ENCODE measurements at places on chromosomes 6 and 20.

GRCh38 chr20:59033616-59034165, 1.6 kb upstream of the ATP5F1E start:
- no peak for DNase-seq

- DNase-seq: no peak
These were observed 196.9 kb downstream of the AKAP7 start for GRCh38 chr6:131331873-131332781.

- DNase-seq: no peak
These were observed 21.1 kb downstream of the TAF4 start for GRCh38 chr20:62044631-62045030.

DNA sequence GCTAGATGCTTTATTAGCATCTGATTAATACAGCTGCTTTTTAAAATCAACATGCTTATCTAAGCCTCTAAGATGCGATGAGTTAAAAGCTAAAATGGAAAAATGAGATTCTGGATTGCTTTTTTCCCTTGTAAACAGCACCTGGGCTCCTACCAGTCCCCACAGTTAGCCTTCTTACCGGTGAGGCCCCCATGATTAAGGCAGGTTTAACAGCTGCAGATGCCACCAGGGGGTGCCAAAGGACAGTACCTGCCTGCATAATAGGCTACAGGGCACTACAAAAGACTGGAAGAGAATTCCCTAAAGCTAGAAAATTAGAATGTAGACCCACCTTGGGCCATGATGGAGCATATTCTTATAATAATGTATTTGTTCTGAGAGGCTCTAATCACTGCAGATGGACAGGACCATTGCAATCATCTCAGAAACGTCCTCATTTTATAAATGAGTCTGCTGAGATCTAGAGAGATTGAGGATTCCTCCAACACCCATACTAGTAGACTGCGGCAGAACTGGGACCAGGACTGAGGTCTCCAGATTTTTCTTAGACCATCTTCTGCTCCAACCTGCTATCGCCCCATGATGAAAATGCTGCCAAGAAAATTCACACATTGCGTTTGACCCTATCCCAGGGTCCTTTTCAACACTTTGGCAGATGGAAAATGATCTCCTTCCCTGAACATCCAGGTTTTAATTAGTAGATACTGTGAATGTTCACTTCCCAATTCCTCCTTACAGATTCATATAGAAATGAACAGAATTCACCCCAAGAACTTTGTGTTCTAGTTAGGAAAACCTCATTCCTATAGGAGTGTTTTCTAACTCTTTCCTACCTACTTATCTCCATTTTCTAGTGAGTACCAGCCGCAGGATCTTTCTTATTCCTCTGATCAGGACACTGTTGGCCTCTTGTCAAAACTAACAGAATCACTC, 148.8 kb downstream of the RPS12 start:
- no peak for DNase-seq

- no peak for DNase-seq
These were observed 19.7 kb downstream of the NCOA7 start for GRCh38 chr6:125810445-125810844.

DNA sequence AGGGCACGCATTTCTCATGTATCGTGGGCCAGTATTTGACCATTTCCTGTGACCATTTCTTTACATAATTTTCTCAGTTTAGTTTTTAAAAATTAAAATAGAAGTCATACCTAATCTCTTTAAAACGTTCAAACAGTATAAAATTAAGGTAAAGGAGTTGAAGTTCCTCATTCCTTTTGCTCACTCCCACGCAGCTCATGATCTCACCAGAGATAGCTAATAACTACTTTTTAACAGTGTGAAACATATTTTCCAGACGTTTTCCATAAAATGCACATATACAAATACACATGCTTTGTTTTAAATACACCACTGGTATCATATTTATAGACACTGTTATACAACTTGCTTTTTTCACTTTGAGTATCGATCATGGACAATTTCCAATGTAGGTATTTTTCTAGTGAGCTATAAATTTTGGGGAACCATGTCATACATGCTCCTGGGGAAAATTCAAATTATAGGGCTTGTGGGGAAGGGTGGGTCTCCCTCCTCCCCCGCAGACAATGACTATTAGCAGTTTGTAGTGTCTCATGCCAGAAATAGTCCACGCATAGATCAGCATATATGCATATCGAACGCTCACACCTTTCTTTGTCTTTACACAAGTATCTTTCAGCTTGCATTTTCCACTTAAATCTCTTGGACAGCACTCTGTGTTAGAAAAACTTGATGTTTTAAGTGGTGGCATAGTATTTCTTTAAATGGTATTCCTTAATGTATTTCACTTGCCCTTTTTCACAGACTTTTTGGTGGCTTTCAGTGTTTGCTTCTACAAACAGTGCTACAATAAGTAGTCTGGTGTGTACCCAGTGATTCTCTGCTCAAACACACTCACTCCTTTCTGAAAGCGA, 145.5 kb upstream of the ZNF217 start:
- DNase-seq: no peak

GRCh38 chr6:4817551-4817950, 41.3 kb downstream of the CDYL start:
- DNase-seq: no peak

DNA sequence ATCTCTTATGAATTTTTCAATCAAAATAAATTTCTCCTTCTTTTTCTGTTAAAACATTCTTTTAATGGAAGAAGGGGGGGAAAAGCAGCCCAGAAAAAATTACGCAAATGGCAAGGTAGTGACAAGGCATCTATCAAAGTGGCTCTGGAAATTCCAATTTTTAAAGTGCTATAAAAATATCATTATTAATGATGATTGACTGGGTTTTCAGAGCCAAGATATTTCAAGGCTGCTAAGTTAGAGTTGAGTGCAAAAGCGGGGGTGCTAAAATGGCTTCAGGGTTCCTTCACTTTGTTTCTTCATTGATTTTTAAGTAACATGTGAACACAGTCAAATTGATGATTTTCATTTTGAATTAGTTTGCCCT, 171.6 kb upstream of the CITED2 start:
- no peak for DNase-seq
